ENCODE measurements at places on chromosomes 7 and 10.

DNA sequence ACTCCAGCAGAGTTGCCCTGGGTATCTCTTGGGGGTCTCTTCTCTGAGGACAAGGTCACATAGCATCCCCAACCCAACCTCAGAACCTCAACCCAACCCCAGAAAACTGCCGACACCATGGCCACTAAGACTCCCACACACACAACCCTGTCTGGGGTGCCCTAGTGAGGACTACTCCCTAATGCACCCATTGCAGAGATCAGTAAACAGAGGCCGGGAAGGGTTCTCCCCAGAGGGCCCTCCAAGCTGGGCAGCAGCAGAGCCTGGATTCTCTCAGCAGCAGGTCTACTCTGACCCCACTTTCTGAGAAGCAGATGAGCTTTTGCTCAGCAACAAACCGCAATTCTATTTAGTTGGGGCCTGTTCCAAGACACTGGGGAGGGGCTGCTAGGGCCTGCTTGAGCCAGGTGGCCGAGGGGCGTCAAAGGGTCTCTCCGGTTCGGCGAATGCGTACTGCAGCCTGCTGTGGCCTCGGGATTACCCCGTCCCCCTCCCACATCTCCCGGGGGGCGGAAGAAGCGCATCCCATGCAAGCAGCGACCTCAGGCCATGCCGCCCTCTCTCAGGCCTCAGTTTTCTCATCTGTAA is 828 bp downstream of the OGDHL start:
- DNase-seq, result no peak

DNA sequence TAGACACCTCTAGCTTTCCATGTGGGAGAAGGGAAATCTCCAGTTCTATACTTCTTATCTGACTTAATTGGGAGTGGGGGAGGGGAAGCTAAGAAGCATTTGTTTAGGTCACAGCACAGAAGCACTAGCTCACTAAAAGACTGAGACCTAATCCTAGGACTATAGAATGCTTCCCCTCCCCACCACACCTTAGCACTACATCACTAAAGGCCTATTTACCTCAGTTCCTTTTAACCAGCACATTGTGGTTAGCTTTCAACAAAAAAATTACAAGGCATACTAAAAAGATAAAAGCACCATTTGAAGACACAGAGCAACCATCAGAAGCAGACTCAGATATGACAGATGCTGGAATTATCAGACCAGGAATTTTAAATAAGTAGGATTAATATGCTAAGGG is 53.8 kb upstream of the ADRA2A start:
- DNase-seq, result no peak

DNA sequence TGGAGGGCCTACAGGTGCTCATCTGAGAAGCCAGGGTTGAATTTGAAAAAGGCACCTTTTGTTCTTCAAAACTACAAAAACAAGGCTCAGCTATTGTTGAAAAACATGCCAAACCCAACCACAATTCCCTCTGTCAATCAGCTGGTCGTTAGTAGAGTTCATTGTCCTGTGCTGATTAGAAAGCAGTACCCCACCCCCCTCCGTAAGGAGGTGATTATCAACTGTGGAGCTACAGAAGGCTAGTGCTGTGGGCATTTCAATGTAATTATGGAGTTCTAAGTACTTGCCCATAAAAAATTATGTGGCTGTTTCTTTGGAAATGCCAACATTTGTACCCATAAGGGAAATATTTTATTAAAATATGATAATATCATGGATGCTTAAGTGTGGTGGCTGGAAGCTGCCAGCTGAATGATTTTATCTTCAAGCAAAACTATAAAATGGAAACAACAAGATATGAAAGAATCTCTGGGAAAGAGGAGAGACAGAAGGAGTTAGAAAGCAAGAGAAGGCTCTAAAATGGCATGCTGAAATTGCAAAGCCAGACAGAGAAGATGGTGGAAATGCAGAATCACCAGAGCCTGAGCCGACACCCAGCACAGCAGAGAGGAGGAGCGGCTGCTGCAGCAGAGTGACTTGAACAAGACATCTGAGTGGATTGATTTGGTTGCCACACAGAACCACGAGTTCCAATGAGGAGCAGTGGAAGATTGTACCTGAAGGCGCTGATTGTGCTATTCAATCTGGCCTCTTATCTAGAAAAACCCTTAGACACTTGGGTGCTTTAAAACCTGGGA is 179.5 kb upstream of the LRGUK start:
- DNase-seq, result no peak

GRCh38 chr7:117269417-117269816 is 53.4 kb downstream of the WNT2 start:
- DNase-seq, result no peak

- DNase-seq, result no peak
These were observed 23.7 kb downstream of the MDH2 start for GRCh38 chr7:76071316-76072242.

- no peak for DNase-seq
These were observed 26.1 kb downstream of the FAM53B start for GRCh38 chr10:124717911-124718741.

- DNase-seq, result peak; percentile 75
These were observed 30.3 kb upstream of the GRB10 start for GRCh38 chr7:50812841-50813475.

GRCh38 chr10:62356447-62356846 is 17.7 kb upstream of the ZNF365 start:
- no peak for DNase-seq

- no peak for DNase-seq
These were observed 323.9 kb downstream of the AUTS2 start for GRCh38 chr7:69922026-69922803.

DNA sequence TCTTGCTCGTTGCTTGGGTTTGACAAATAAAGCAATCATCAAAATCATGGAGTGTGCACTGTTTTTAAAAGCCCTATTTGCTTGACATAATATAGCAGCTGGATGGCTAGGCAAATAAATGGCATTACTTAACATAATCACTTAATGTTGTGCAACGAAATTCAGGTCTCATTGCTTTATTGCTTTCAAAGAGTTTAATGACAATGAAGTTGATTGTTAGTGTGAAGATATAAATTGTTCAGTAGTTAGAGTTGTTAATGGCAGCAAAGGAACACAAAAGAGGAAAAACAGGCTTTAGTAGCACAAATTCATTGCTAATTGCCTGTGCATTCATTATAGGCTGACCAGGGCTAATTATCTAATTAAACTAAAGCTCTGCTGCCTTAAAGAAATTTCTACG is 7.6 kb upstream of the ADO start:
- DNase-seq, result no peak

GRCh38 chr10:1625079-1625478 is 112.2 kb downstream of the ADARB2 start:
- no peak for DNase-seq

- DNase-seq, result no peak
These were observed 229.1 kb upstream of the MKLN1 start for GRCh38 chr7:131098527-131098926.

DNA sequence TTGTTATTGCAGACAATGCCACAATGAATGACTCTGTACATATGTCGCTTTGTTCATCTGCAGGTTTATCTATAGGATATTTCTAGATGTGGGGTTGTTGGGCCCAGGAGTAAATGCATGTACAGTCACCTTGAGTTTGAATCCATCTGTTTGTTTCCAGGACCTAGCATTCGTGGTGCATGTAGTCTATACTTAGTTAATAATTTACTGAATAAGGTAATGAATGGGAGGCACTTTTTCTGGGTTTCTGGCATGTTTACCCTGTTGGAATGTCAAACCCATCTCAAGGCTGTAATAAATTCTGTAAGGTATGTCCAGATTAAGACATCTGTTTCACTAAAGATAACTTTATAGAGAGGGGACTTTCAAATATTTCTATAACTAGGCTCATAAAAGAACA is 23.5 kb downstream of the HECTD2 start:
- no peak for DNase-seq

GRCh38 chr7:18762189-18762588 is 266.6 kb downstream of the HDAC9 start:
- DNase-seq, result no peak

- no peak for DNase-seq
These were observed 43.6 kb upstream of the WNT16 start for GRCh38 chr7:121285066-121285667.

DNA sequence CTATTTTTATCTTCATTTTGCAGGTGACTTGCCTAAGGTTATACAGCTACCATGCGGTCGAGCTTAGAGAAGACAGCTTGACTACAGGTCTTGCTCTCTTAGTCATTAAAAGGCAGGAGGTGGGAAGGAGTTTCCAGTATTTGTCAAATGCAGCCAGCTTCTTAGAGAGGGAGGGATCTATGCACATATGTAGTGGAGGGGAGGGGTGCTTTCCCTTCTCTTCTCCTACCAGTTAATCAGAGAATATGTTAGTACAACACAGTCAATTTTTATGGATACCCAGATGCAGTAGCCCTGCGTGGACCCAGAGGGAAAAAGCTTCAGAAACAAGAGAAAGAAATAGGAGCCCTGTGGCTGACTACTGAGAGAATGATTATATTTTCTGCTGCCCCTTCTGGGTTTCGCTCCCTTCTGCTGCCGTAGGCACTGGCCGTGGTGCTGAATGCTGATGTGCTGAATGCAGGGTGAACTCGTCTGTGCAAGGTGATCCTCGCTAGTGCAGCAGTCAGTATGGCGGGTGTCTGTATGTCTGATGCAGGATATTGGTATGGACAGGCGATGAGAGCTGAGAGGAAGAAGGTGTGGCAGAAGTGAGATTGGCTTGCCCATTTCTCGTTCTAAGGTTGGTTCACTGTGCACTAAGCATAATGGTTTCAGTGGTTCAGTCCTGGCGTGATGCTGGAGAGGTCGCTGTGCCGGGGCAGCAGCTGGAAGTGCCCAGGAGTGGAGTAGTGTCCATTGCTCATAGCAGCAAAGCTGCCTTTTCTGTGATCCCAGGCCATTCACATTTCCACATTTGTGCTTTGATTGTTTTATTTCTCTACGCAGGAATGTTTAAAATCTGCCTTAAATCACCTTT is 189.2 kb upstream of the PODXL start:
- no peak for DNase-seq

GRCh38 chr7:114715907-114716306 is 206.0 kb upstream of the MDFIC start:
- no peak for DNase-seq

GRCh38 chr7:108002726-108003598 is at the start of gene LAMB1:
Gene LAMB1, minus strand, starts transcription at chr7:108003161. Its CDS starts 276 bp downstream, at chr7:108002885.
- DNase-seq, result peak; percentile 87

DNA sequence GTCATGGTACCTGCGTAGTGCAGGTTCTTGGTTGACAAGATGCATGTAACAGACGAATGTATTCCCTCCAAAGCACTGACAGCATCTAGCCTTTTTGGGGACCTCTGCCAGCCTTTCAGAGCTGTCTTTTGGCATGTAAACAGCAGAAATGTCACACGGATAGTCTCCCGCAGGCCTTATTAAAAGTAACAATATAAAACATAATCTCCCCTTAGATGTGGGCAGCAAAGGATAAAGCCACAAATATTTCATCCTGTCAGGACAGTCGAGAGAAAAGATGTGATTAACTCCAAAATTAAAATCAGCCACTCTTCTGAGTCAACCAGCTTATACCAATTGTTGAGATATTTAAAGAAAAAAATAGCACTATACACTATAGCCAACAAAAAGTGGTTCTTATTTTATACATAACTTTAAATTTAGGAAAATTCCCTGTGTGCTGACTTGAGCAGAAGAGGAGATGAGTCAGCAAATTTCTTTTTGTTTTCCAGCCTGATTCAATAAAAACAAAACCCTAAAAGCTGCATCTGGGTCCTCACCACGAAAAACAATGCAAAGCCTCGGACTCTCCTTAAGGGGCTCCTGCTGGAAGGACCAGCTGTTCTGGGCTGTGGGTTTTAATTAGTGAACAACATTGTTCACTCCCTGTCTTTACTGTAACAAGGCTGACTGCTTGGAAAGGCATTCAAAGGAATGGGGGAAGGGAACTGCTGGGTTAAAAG is 240.2 kb downstream of the ADAM12 start:
- DNase-seq, result no peak

GRCh38 chr10:132467464-132468149 is 70.0 kb upstream of the INPP5A start:
- no peak for DNase-seq

DNA sequence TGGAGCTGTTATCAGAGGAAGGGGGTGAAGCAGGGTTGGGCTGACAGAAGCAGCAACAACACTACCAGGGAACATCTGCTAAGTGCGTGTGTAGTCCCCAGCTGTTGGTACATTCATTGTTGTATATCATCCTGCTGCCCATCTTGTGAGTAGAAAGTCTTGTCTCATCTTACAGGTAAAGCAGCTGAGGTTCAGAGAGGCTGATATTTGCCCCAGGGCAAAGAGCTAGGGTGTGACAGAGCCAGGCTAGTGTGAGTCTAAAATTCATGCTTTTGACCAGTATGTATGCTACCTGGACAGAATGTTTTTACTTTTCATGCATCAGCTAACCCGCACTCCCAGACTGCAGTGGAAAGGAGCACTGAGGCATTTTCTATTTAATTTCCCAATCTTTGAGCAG is 221.6 kb downstream of the STK31 start:
- no peak for DNase-seq

DNA sequence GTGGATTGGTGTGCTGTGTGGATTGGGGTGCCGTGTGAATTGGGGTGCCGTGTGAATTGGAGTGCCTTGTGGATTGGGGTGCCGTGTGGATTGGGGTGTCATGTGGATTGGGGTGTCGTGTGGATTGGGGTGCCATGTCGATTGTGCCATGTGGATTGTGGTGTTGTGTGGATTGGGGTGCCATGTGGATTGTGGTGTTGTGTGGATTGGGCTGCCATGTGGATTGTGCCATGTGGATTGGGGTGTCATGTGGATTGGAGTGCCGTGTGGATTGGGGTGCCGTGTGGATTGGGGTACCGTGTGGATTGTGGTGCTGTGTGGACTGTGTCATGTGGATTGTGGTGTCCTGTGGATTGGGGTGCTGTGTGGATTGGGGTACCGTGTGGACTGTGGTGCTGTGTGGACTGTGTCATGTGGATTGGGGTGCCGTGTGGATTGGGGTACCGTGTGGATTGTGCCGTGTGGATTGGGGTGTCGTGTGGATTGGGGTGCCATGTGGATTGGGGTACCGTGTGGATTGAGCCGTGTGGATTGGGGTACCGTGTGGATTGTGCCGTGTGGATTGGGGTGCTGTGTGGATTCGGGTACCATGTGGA is 120.6 kb upstream of the NPS start:
- no peak for DNase-seq

DNA sequence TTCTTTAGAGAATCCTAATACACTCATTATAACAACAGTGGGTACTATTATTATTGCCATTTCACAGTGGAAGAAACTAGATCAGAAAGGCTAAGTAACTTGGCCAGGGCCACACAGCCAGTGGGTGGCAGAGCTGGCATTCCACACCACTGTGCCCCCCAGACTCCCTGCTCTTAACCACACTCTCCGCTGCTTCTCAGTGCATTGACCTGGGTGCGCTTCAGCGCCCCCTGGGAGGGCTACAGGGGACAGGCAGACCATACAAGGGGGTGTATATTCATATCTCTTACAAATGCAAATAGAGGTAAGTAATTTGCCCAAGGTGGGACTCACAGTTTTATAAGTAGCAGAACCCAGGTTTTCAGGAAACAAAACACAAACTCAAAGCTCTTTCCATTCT is 77.0 kb upstream of the NMT2 start:
- DNase-seq, result no peak

DNA sequence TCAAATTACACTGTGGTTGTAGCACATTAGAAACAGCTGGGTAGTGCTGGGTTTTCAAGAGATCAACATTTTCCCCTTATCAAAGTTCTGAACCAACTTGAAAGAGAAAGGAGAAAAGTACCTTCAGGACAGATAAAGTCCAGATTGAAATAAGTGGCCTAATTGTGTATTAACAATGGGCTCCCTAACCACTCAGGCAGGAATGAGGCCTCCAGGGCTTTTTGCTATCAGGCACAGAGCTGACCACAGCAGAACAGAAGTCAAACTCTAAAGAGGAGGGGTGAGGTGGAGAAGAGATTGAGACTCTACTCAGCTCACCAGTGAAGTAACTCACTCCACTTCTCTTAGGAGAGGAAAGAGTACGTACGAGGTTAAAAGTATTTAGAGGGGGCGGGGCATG is 394.1 kb upstream of the PHF14 start:
- no peak for DNase-seq

Measured in left forelimb (tissue), 1 donor.